ENCODE measurements at places on chromosomes 6 and 20.

DNA sequence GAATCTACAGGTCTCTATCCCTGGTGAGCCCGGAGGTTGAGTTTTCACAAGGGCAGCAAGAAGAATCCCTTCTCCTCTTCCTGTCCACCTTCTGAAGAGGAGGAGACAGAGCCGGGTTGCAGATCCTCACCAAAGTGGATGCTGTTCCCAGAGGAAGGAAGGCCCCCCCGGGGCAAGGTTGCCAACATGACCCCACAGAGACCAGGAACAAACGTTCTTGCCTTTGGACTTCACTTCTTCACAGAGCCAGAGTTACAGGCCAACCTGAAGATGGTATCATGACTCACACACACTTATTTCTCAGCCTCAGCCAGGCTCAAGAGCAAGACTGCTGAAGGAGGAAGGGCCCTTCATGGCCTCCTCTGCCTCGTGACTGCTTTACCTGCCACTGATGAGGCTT, 384.3 kb downstream of the CD83 start:
- DNase-seq: no peak

- DNase-seq: no peak
Observed at GRCh38 chr20:9329355-9330101, 184.9 kb upstream of the LAMP5 start.

GRCh38 chr20:37349517-37350491, 3.9 kb downstream of the SRC start:
- DNase-seq: peak; percentile 3

DNA sequence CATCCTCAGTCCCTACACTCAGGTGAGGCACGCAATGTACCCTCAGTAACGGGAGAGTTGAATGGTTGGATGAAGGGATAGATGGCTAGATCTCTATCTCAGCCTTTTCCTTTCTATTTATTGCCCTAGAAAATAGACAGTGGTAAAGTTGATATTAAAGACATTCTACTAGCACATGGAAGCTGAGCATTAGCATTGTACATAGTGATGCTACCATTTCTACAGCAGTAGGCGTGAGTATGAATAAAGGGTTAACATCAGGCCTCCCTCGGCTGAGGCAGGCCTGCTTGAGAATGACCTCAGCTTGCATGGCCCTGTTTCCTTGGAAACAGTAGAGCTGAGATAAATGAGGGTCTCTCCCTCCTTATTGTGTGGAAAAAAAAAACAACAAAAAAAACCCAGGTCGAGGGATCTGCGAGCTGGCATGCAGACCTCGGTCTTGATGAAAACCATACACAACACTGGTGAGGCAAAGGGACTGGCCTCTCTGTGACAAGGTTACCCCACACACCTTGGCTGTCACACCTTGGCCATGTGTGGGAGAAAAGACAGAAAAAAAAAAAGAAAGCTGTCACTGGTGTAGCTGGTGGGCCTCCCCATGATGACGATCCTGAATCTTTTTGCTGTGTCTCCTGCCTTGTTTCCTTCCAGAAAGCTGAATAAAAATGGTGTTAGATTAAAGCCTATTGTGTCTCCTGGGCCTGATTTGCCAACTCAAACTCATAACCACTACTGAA, 160.0 kb downstream of the HACE1 start:
- no peak for DNase-seq

DNA sequence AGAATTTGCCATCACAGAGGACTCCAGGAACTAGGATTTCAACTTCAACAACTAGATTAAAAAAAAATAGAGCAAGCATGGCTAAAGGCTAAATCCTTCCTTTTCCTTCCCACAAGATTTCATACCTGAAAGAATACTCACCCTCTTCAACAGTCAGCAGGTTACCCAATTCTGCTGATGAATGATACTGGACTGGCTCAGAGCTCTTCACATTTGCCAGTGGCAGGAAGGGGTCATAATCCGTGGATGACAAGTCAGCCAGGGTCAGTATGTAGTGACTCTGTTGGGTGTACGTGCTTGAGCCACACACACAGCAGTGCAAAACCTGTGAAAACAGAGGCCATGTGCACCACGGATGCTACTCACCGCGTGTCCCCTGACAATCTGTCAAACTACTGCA, 152.9 kb downstream of the INSM1 start:
- DNase-seq: no peak

DNA sequence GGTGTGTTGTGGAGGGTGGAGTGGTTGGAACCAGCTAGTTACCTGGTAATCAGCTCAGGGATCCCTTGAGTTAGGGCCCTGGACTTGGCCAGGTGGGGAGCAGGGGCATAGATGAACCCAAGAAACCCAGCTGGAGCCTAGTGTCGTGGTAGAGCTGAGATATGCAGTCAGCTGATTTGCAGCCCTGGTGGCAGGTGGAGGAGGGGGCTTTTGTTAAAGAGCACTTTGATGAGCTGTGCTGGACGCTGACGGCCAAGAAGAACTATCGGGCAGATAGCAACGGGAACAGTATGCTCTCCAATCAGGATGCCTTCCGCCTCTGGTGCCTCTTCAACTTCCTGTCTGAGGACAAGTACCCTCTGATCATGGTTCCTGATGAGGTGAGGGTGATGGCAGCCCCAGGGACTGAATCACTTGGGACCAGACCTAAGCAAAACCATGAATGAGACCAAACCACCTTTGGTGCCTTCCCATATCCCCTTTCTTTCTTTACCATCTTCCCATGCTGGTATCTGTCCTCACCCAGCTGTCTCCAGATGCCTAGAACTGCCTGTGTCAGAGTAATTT, 12.7 kb downstream of the DEF6 start:
- DNase-seq: peak; percentile 63

DNA sequence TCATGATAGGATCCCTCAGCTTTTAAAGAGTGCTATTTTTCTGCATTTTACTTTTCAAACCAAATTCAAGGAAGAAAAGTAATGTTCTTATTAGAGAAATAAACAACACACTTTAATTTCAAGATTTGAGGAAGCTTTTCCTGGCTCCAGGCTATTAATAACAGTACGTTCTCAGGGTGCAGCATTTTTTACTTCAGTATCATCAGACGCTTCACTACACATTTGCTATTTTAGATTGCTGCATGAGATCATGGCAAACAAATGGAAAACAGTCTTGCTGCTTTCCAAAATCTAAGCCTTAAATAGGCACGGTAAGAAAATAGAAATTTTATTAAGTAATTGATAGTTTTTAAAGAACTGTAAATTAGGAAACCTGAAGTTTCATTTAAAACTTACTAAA, 253.6 kb upstream of the EXOC2 start:
- DNase-seq: no peak

DNA sequence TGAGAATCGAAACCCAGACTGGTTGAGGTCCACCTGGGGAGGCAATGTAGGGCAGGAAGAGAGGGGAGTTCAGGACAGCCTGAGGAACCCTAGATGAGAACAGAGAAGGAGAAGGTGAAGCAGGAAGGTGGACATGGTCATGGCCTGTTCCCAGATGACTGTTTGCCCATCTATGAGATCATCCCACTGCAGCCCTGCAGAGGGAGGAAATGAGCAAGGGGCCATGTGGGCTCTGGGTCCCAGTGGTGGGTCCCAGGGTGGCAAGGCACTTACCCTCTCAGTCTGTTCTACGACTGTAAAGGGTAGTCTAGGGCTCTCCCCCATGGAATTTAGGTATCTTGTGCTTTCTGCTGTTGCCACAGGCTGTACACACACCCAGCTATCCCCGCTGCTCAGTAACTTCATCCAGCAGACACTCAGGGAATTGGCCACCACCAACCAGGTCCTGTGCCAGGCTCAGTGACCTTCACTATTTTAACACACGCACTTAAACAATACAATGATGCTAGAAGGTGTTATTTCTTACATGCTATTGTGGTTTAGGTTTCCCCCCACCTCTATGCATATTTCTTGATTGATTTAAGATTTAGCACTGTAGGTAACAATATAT, 89.8 kb downstream of the TOX2 start:
- DNase-seq: no peak

DNA sequence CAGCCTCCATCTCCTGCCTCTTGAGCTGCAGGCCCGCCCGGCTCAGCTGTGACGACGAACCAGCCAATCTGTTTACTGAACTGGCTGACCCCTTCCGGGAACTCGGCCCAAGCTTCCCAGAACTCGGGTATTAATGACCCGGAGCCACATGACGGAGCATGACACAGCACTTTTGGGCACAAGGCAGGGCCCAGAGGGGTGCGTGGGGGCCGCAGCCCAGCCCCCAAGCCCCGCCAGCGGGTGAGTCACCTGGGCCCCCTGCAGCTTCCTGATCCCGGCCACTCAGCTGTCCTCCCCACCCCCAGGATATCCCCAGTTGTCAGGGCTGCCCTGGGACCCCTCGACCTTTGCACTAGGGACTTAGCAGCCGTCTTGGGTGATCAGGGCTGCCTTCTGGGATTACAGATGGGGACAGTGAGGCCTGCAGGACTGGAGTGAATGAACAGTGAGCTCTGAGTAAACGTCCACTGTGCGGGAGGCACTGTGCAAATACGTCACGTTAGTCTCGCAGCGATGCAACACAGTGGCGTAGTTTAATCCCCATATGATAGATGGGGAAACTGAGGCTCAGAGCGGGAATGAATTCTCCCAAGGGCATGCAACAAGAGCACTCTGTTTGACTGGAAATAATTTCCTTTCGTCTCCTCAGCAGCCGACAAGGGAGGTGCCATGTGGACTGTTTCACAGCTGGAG, 102.1 kb downstream of the CEBPB start:
- DNase-seq: no peak

DNA sequence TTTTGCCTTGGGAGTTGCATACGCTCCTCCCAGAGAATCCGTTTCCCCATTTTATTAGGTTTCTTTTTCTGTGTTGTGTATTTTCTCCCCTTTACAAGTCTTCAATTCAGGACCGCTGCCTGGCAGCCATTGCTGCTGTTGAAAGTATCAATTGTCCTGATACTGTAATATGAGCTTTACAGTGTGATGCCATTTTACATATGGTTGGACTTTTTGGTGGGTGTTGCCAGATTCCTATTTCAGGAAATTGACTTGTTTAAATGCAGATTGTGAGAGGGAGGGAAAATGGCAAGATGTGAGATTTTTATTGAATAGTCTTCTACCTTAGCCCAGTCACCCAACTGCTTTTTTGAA, 1.2 kb downstream of the PANK2 start:
- DNase-seq: no peak

- no peak for DNase-seq
Observed at GRCh38 chr6:89580997-89581666, 57.4 kb downstream of the LYRM2 start.

GRCh38 chr6:152605941-152606340, 31.2 kb downstream of the SYNE1 start:
- DNase-seq: no peak

DNA sequence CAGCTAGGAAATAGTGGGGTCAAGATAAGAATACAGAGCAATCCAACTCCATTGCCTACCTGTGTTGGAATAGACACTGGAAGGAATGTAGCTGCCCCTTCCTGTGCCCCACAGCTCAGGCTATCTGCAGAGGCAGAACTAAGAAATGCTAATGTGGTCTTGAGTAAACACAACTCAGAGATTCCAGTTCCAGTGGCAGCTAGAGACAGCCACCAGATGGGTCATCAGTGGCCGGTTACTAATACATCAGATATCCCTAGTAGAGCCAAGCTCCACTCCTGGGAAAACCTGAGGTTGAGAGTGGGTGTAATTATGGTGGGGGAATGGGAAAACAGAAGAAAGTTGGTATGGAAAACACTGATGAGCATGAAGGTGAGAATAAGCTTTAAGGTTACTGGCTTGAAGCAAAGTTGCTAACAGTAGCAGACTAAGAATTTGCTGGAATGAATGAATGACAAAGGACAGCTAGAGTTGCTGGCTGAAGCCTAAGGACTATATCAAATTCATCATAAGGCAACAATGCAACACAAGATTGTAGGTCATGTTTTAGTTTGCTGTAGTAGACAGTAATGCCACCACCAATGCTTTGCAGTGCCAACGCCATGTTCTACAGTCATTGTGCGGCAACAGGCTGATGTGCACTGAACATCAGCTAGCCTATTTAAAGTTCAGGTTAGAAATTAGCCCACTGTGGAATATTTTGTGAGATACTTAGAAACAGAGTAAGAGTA, 28.3 kb upstream of the FAM83C start:
- no peak for DNase-seq

- peak; percentile 28 for DNase-seq
Observed at GRCh38 chr6:106084106-106084988, 1.8 kb upstream of the PRDM1 start.
